ENCODE measurements at places on chromosomes 5 and 9.

GRCh38 chr9:14393418-14393817, 79.5 kb upstream of the NFIB start:
- no peak for DNase-seq

DNA sequence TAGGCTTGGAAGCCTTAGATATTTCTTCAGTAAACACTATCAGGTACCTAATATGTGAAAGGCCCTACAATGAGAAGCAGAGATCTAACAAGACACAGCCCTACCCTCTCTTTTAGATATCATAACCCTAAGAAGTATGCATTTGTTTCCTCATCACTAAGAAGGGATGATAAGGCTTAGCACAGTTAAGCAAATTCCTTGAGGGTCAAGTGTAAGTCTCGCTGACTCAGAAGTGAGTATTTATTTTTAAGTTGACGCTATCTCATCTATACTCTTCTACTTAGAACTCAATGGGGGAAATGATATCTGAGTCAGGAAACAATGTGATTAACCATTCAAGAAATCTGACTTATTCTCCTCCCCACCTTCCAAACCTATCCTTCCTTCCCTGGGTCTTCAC, 149.7 kb downstream of the ESM1 start:
- DNase-seq = no peak

- no peak for DNase-seq
Observed at GRCh38 chr9:120392245-120392644, 187.7 kb downstream of the CDK5RAP2 start.

GRCh38 chr5:52947208-52947607, 41.9 kb upstream of the ITGA2 start:
- no peak for DNase-seq

DNA sequence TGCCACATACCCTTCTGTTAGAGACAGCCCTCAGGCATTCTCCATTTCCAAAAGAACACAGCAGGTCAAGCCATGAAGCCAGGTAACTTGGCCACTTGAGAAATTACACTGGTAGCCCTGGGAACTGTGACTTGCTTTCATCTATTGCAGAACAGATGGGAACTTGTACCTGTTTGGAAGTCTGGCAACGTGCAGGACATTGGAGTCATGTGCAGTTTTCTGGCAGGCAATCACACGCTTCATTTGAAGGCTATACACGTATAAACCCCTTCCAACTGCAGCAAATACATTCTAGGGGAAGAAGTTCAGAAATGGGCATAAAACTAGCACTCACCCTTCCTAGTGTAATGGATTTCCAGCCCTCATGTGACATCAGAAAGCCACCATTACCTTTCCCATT, 54.0 kb downstream of the WDR41 start:
- no peak for DNase-seq

DNA sequence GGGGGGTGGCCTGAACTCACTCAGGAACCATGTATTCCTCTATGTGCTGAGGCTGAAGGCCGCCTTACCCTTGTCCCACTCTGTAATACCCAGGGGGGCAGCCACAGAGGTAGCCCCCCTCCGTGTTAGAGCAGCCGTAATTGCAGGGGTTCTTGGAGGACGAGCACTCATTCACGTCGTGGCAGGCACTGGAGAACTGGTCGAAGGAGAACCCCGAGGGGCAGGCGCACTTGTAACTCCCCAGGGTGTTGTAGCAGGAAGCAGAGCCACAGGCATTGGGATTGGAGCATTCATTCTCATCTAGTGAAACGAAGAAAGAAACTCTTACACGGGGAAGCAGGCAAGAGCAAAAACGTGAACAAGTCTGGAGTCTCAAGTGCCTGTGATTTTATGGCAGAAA, 179.8 kb downstream of the SLC12A2 start:
- DNase-seq = no peak

GRCh38 chr5:140111859-140112551, 1.9 kb upstream of the PURA start:
- no peak for DNase-seq

GRCh38 chr9:112615584-112616266, 102.2 kb downstream of the INIP start:
- no peak for DNase-seq

GRCh38 chr5:38529955-38530646, 26.3 kb downstream of the LIFR start:
- DNase-seq = no peak

DNA sequence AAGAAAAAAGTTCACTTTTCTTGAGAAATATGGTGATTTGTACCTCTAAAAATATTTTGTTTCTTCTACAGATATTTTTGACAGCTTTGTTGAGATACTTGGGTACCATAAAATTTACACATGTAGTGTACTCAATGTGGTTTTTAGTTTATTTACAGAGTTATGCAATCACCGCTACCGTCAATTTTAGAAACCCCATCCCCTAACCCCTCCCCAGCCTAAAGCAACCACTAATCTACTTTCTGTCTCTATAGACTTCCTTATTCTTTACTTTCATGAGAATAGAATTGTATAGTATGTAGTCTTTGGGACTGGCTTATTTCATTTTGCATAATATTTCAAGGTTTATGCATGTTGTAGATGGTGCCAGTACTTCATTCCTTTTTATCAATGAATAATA, 45.0 kb upstream of the TDRD7 start:
- DNase-seq = no peak

GRCh38 chr5:179337796-179338676, 7.2 kb downstream of the ADAMTS2 start:
- no peak for DNase-seq

GRCh38 chr5:16539169-16539666, 73.6 kb upstream of the ZNF622 start:
- no peak for DNase-seq

DNA sequence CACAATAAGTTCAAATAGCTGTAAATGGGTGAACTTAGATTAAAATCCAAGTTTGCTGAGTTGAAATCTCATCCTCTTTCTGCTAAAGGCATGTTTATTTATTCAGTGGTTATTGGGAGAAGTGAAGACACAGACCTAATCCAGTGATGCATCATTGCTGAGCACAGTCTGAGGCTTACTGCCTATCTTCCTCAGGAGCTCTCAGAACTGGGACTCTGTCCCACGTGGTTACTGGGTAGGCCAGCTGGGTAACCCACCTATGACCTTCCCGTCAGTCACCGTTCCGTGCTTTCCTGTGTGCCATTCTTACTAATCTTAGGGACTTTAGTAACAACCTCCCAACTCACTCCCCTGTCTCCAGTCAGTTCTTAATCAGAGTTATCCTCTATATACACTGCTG, 226.8 kb upstream of the ATP10B start:
- no peak for DNase-seq

DNA sequence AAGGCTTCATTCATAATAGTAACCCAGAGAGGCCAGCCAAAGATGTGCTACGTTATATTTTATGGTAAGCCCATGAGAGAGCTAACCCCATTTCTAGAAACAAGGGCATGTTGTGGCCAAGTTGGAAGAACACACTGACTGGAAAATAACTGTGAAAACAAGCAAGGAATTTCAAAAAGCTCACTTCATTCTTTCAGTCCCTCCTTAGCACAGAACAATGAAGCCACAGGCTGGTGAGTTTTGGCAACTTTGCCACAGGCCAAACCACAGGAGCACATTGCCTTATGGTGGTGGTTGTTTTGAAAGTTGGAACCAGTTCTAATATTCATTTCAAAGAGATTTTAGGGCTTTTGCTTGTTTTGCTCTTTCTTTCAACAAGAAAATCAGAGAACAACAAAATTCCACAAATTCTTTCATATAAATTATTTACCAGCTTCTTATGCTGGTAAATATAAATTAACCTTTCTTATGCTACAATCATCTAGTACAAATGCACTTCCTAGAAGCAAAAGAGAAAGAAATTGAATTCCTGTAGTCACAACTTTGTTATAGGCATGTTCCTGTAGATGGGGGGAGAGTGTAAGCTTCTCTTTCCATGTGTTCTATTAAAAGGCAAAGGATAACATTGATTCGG, 225.4 kb upstream of the RFX3 start:
- no peak for DNase-seq

DNA sequence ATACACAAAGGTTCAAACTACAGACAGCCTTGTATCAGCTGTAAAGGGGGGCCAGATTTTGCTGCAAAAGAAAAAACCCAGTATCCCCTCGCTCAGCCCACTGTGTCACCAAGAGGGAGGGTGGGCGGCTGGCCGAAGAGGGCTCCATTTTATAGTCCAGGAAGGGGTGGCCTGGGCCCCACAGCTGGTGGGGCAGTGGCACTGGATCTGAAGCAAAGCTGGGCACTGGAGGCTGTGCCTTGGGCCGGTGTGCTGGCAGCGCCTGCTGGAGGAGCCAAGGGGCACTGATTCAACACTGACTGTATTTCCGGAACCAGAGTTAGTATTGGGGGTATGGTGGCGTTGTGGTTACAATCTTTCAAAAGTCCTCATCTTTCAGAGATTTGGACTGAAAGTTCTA, 9.1 kb downstream of the BRD3 start:
- DNase-seq = no peak

All from esophagus squamous epithelium (tissue), 5 donors.